Cardiac muscle cell (in vitro differentiated cells and primary cell): ENCODE measurements at places on chromosomes 7 and 10. TPM values are rescaled to one million over a fixed set of nuclear protein-coding genes. Genes with fewer than 3 reads are reported as not detected.

The VSTM4 gene
- total RNA-seq, result 2.3 and 6.0 TPM in 2 replicates

The MYO3A gene
- total RNA-seq, result 1.2 and 5.9 TPM in 2 replicates

The DNMBP gene
- 13.1 and 22.9 TPM in 2 replicates for total RNA-seq

The GPER1 gene
- total RNA-seq, result 1.6 and 5.2 TPM in 2 replicates

The CPXM2 gene
- 0.39 and 1.2 TPM in 2 replicates for total RNA-seq

The FRMD4A gene
- 7.9 and 12.6 TPM in 2 replicates for total RNA-seq

The OPN4 gene
- 0.18 TPM in 1 of 2 replicates, not detected in the other for total RNA-seq

The NYAP1 gene
- total RNA-seq, result 9.0 and 13.0 TPM in 2 replicates

The SYT15B gene
- total RNA-seq, result 0.04 TPM in 1 of 2 replicates, not detected in the other

The STEAP2 gene
- total RNA-seq, result 2.9 and 3.4 TPM in 2 replicates

The LRRC61 gene
- 34.0 and 34.5 TPM in 2 replicates for total RNA-seq

The STAG3 gene
- total RNA-seq, result 1.6 and 2.0 TPM in 2 replicates

The FAM25A gene
- total RNA-seq, result not detected in 2 replicates

The HOXA3 gene
- 1.4 and 9.4 TPM in 2 replicates for total RNA-seq

The DYDC2 gene
- not detected in 2 replicates for total RNA-seq

The FUOM gene
- 20.0 and 58.1 TPM in 2 replicates for total RNA-seq

The OLAH gene
- not detected in 2 replicates for total RNA-seq

The AKR1C3 gene
- 3.0 and 7.7 TPM in 2 replicates for total RNA-seq

The VAX1 gene
- not detected in 2 replicates for total RNA-seq
